ENCODE measurements at places on chromosomes 6 and 20.

GRCh38 chr6:139109558-139109957, 25.3 kb upstream of the HECA start:
- no peak for DNase-seq

DNA sequence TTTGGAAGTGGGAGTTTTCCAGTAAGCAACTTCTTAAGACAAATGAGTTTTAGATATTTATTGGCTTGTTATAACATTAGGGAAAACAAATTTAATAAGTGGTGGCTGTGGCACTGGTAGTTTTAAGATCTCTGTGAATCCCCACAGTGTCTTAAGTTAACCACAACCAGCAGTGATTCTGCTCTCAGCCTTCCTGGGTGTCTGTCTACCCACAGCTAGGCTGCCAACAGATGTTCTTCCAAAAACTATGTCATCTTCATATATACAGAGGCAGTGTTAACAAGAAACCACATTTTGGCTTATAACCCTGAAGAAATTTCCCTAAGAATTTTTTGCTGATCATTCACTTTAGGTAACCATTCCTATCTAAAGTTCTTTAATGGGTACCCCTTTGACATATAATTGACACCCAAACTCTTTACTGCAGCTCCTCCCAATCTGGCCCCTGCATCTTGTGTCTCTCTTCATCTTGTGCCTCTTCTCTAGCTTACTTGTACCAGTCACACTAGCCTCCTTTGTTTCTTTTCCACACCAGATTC, 52.7 kb downstream of the TOP1 start:
- DNase-seq = no peak

- no peak for DNase-seq
Observed at GRCh38 chr6:129604321-129604720, 105.7 kb downstream of the ARHGAP18 start.

- DNase-seq = no peak
Observed at GRCh38 chr20:46803123-46804020, 91.3 kb upstream of the EYA2 start.

DNA sequence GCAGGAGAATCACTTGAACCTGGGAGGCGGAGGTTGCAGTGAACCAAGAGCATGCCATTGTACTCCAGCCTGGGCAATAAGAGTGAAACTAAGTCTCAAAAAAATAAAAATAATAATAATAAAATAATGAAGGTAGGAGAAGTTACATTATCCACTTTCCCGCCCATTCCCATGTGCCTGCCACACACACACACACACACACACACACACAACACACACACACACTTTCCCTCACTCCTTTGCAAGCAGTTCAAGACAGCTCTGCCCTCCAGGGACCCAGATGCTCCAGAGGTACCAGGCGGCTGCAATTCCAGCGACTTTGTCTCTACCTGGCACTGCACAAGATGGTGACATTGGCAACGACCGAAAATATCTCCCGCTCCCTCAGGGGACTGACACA, 224.8 kb upstream of the JARID2 start:
- DNase-seq = no peak

- DNase-seq = no peak
Observed at GRCh38 chr6:109461733-109462526, 6.4 kb upstream of the MICAL1 start.

DNA sequence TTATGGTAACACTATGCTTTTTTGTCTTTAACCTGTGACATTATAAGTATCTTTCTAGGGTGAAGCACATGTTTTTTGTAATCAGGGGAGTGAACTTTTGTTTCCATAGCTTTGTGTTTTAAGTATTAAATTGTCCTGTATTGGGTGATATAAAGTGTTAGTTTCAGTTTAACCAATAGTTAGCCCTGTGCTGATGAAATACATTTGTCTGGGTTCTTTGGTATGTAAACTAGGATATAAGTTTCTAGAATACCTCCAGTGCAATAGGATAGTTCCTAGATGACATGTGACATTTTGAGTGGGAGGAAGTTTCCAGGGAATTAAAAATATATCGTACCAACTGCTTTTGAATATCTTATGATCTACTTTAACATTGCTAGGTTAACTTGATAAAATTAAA, 611.0 kb upstream of the MARCKS start:
- no peak for DNase-seq

DNA sequence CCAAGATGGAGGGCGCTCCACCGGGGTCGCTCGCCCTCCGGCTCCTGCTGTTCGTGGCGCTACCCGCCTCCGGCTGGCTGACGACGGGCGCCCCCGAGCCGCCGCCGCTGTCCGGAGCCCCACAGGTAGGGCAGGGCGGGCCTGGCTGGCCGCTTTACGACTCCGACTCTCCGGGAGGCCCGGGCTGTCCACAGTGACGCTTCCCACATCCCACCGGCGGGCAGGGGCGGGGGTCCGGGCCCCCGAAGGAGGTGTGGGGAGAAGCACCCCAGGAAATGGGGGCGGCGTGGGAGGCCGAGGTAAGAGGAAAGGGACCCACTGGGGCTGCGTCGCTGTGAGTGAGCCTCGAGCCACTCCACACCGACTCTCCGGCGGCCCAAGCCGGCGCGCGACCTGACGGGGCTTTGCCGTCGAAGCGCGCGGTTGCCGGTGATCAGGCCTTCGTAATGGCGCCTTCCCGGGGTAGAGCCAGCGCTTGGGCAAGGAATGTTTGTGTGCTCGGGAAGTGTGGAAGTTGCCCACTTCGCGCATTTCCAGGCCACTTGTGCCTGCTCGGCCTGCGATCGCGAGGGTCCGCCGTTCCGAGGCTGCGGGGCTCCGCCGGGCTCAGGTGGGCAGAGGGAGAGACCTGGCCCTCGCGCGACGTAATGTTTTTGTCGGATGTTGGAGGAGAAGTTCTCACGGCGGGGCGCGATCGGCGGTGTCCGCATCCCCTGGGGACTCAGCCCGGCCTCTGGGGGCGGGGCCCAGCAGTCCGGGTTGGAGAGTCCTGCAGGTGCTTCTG, 427 bp downstream of the GINM1 start:
- DNase-seq = no peak

GRCh38 chr6:156752666-156753301, 24.4 kb upstream of the ARID1B start:
- no peak for DNase-seq

- no peak for DNase-seq
Observed at GRCh38 chr6:41677124-41677921, 39.1 kb downstream of the MDFI start.

DNA sequence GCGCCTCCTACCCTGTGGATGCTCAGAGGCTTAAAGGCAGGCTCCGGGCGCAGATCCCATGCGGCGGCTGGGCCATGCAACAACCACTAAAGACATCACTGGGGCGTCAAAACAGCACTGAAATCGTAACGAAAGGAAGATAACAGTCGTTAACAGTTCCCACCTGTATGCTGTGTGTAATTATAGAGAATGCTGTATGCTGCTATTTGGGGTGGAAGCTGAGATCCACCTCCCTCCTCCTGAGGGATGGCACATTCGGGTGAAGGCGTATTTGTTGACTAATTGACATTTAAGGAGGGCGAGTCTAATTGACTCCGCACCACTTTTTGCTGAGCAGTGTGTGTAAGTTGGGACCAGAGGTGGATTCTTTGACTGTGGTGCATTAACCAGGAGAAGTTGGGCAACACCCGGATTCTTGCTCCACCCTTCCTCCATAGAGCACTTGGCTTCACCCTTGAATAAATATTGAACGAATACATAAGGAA, 687 bp downstream of the SLC35A1 start:
- no peak for DNase-seq

- DNase-seq = no peak
Observed at GRCh38 chr6:123091896-123092271, 95.8 kb downstream of the CLVS2 start.

- no peak for DNase-seq
Observed at GRCh38 chr6:12222405-12223366, 67.5 kb upstream of the EDN1 start.

DNA sequence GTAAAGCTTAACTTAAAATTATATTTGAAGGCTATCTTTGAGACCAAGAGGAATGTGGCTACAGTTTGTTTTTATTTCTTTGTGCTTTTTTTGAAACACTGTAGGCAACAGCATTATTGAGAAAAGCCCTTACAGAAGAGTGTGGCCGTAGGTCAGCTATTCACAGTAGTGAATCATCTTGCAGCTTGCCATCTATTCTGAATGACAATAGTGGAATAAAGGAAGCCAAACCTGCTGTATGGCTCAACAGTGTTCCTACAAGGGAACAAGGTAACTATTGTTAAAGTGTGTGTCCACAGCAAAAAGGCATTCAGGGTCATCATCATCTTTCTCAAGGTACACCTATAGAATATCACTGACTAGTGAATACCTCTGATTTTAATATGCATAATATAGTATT, 88.5 kb downstream of the KIZ start:
- DNase-seq = no peak

DNA sequence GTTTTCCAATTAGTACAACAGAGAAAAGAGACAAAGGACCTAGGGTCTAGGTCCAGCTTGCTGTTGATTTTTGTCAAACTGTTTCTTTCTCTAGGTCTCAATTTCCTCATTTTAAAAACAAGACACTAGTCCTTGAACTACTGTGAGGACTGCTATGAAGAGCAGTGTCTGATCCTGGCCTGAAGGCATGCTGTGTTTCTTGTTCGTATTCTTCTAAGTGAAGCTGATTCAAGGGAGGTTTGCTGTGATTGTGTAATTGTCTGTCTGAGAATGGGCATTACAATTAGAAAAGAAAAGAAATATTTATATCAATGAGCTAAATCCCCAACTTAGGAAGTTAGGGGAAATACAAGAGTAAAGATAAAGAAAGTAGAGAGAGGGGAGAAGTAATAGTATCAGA, 228.2 kb upstream of the SUPT3H start:
- DNase-seq = no peak

DNA sequence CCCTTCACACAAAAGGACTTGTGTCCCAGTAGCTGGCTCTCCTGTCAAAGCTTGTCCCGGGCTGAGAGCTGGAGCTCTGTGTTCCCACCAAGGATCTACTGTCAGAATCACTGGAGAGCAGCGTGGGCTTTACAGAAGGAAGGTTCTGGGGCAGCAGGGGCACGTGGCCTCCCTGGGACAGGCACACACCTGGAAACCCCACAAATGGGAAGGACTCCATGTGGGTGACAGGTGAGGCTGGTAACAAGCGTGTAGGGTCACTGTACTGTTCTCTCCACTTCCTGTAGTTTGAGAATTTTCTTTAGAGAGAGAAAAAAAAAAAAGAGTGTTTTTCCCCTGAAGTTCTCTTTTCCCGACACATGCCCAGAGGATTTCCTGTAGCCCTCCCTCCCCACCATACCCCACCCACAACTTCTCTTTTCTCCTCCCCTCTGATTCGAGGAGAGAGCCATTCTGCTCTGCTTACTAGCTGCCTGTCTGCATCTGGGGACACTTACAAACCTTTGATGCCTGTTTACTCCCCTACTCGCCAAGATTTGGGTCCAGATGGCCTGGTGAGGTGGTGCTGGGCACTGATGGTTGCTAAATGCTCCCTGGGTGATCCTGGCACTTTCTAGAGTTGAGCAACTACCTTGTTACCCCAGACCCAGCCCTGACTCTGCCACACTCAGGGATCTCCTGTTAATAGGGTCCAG, 84.1 kb upstream of the SIRPA start:
- DNase-seq = no peak

GRCh38 chr6:71393981-71394432, 105.4 kb downstream of the OGFRL1 start:
- peak; percentile 82 for DNase-seq

GRCh38 chr6:134307870-134308269, 10.0 kb downstream of the SGK1 start:
- no peak for DNase-seq

- DNase-seq = peak; percentile 42
Observed at GRCh38 chr6:42352856-42353564, 98.7 kb downstream of the TRERF1 start.

DNA sequence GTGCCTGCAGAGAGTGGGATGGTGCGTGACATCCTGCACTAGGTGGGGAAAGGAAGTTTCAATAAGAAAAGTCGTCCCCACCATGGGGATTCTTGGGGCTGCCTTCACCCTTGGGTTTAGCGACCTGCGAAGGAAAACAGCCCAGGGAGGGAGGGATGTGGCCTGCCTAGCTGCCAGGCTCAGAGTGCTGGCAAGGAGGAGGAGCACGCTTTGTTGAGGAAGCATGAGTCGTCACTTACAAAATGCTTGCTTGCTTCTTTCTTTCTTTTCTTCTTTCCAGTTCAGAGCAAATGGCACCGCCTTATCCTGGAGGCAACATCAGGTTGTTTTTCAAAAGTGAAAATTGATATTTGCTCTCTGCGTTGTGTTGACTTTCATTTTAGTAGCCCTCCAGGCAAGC, 123.2 kb downstream of the TFAP2C start:
- no peak for DNase-seq

GRCh38 chr20:60228255-60228654, 270.0 kb downstream of the CDH26 start:
- DNase-seq = no peak

DNA sequence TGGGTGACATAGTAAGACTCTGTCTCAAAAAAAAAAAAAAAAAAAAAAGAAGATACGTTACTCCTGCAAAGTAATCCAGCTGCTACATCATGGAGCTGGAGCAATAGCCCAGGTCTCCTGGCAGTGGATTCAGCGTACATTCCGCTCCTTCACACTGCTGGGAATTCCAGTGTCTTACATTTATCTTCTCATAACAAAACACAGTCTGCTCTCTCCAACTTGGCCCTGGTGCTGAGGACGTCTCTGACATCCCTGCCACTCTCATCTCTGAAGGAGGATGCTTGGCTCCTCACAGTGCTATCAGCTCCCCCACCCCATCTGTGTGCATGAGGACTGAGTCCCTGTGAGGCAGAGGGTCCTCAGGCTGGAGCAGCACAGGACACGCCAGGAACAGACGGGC, 529.8 kb downstream of the CD83 start:
- DNase-seq = no peak

GRCh38 chr6:130147111-130147510, 75.6 kb downstream of the SAMD3 start:
- DNase-seq = no peak

DNA sequence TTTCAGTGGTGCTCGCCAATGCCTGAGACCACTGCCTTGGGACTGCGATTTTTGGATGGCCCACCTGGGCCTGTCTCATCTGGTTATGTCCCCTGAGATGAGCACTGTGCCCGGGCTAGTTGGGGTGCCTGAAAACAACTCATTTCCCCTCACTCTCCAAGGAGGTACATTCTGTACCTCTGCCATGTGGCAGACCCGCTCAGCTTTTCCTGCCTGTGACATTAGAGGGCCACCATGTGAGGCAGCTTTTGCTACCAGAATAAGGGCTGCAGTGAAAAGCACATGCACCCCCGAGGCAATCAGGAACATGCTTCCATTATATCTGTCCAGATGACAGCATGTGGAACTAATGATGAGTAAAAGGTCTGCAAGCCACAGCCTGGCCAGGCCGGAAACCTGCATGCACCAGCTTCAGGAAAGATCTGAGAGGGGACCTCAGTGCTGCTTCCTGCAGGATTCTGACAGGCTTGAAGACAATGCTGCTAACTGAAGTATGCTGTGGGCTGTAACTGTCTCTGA, 11.3 kb upstream of the SRSF6 start:
- DNase-seq = no peak

- no peak for DNase-seq
Observed at GRCh38 chr6:132713352-132714134, at the start of gene VNN1. TSS of gene VNN1 (minus strand) at chr6:132714055. CDS start at chr6:132714035, 20 bp downstream.

DNA sequence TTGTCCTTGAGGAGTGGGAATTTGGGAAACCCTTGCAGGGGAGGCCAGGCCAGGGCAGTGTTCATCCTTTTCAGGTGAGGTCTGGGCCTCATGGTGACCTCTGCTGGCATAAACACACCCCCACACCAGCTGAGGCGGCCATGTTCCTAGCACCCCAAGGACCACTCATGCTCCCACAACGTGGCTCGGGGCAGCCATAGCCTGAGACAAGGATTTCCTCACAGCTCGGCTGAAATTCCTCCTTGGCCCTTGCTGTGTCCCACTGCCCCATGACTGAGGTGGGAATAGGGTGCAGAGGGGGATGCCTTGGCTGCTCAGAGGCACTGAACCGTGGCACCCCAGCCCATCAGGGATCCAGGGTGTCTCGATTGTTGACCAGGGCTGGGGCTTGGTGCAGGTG, 27.3 kb upstream of the SPDEF start:
- no peak for DNase-seq

Measured in AG04449 (cell line).